A549 treated with AZD2906 at 1 μM for 4 hours (cell line): ENCODE measurements at places on chromosomes 13 and 19. TPM values are rescaled to one million over a fixed set of nuclear protein-coding genes. Genes with fewer than 3 reads are reported as not detected.

TMPRSS9 gene
- 0.16 TPM in 1 of 5 replicates, not detected in the others for total RNA-seq

TMEM221 gene
- total RNA-seq: 0.31 to 0.71 TPM (median 0.64 TPM) in 5 replicates

RFPL4AL1 gene
- 0.10 to 0.29 TPM (median 0.14 TPM) in 4 of 5 replicates, not detected in the other for total RNA-seq

FCGBP gene
- 0.52 to 1.2 TPM (median 0.68 TPM) in 5 replicates for total RNA-seq

CYP2A7 gene
- not detected in 5 replicates for total RNA-seq

LIPE gene
- 1.4 to 2.1 TPM (median 1.6 TPM) in 5 replicates for total RNA-seq

TGFBR3L gene
- total RNA-seq: 0.63 to 2.0 TPM (median 1.7 TPM) in 5 replicates

PGLYRP2 gene
- 0.03 TPM in 1 of 5 replicates, not detected in the others for total RNA-seq

LILRA2 gene
- not detected in 5 replicates for total RNA-seq

SKA3 gene
- 12.2 to 13.9 TPM (median 13.3 TPM) in 5 replicates for total RNA-seq

PROSER1 gene
- 9.6 to 11.1 TPM (median 10.9 TPM) in 5 replicates for total RNA-seq

SYNGR4 gene
- total RNA-seq: 2.0 to 3.8 TPM (median 3.0 TPM) in 5 replicates

KASH5 gene
- 0.10 TPM in 1 of 5 replicates, not detected in the others for total RNA-seq

PEG3 gene
- total RNA-seq: not detected in 5 replicates

RSPH6A gene
- total RNA-seq: not detected in 5 replicates

GFY gene
- 0.12 to 0.27 TPM (median 0.16 TPM) in 5 replicates for total RNA-seq

ARL11 gene
- total RNA-seq: not detected in 5 replicates

KIR3DL1 gene
- not detected in 5 replicates for total RNA-seq

SIGLEC11 gene
- 0.09 to 0.17 TPM (median 0.09 TPM) in 5 replicates for total RNA-seq

DAND5 gene
- total RNA-seq: 0.06 to 0.09 TPM (median 0.07 TPM) in 3 of 5 replicates, not detected in the others

NLRP7 gene
- total RNA-seq: 0.01 to 0.13 TPM (median 0.02 TPM) in 3 of 5 replicates, not detected in the others

CYP4F2 gene
- 0.05 to 0.24 TPM (median 0.11 TPM) in 5 replicates for total RNA-seq

SLC1A5 gene
- total RNA-seq: 207 to 241 TPM (median 213 TPM) in 5 replicates

FRY gene
- total RNA-seq: 0.03 to 0.10 TPM (median 0.06 TPM) in 4 of 5 replicates, not detected in the other

MED29 gene
- 72.3 to 77.0 TPM (median 74.1 TPM) in 5 replicates for total RNA-seq

ZIC2 gene
- total RNA-seq: 3.6 to 5.9 TPM (median 5.5 TPM) in 5 replicates

TRAPPC6A gene
- 39.5 to 51.0 TPM (median 45.7 TPM) in 5 replicates for total RNA-seq

MYCBP2 gene
- total RNA-seq: 14.0 to 22.1 TPM (median 17.2 TPM) in 5 replicates

AMH gene
- total RNA-seq: 4.6 to 18.6 TPM (median 14.0 TPM) in 5 replicates

ICAM5 gene
- total RNA-seq: 0.58 to 1.0 TPM (median 0.84 TPM) in 5 replicates

CLC gene
- total RNA-seq: 0.23 TPM in 1 of 5 replicates, not detected in the others
